ENCODE measurements at places on chromosomes 3 and 15. TPM values are rescaled to one million over a fixed set of nuclear protein-coding genes. Genes with fewer than 3 reads are reported as not detected.
A peak's percentile ranks its signal among the peaks of the same experiment; 100 is the strongest.

GPR156 gene
- 0.13 TPM for total RNA-seq

CSTA gene
- not detected for total RNA-seq

DNA sequence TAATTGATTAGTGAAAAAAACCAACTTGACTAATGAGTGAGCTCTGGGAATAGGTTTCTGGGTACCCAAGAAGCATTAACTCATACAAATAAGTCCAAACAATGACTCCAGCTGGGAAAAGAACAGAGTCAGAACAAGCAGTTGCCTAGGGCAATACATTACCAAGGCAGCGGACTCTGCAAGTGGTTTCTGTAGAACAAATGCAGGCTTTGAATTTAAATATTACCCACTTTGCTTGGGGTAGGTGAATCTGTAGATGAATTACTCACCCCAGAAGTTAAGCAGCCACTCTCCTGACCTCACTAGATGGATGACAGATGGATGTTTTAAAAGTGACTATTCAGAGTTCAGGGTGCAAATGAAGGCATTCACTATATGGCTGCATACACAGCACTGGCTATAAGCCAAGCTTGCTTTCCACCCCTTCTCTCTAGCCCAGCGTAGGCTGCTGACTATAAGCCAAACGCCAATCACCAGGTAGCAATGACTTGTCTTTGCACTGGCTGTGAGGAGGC is 73.1 kb upstream of the BHLHE40 start:
- no peak for DNase-seq

SLC15A2 gene
- 0.07 TPM for total RNA-seq

- no peak for DNase-seq
Measured at GRCh38 chr3:79297245-79297960, 470.4 kb downstream of the ROBO1 start.

DNA sequence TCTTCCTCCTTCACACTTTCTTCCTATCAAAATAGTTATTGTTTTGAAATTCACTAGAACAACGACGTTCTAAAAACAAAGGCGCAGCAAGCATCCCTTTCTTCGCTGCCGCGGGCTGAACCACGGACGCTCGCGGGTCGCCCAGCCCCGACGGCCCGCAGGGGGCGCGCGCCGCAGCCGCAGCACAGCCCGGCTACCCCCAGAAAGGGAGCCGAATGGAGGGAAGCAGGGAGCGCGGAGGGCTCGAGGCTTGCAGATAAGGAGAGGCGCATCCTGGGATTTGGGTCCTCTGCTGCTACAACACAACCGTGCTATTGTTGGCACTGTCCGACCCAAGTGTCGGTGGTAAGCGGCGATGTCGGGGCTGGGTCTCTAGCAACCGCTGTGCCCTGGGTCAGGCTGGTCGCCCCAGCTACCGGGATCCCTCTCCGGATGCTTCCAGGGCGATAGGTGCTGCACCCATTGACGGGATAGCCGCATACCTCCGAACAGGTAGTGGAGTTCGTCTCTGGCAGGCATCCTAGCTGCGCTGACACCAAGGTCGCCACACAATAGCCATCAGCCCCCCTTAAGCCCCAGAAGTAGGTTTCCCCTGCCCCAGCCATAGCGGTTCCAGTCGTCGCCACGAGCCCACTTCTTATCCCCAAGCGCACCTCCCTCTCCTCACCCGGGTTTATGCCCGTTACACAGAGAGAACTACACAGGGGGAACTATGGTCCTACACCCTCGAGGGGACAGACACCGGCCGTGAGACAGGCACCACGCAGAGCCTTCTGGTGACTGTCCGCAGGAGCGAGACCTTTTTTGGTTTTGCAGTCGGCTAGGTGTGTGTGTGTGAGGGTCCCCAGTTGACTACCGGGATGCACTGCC is 6.0 kb downstream of the ONECUT1 start:
- DNase-seq = no peak

GP9 gene
- not detected for total RNA-seq

GOLGA8S gene
- 0.04 TPM for total RNA-seq

GRCh38 chr15:90782442-90782841 is 65.3 kb downstream of the BLM start:
- no peak for DNase-seq

SLC7A14 gene
- total RNA-seq = 3.0 TPM

GRCh38 chr15:41695750-41696436 is 35.7 kb downstream of the MGA start:
- no peak for DNase-seq

GOLGA8K gene
- 0.46 TPM for total RNA-seq

GRCh38 chr3:5788496-5788895 is 601.0 kb downstream of the EDEM1 start:
- DNase-seq = no peak

GHRL gene
- not detected for total RNA-seq

CYP8B1 gene
- total RNA-seq = not detected

- no peak for DNase-seq
Measured at GRCh38 chr15:63494408-63494807, 10.0 kb upstream of the USP3 start.

- no peak for DNase-seq
Measured at GRCh38 chr3:152127058-152127457, 141.7 kb upstream of the MBNL1 start.

- no peak for DNase-seq
Measured at GRCh38 chr15:67968564-67968963, 85.6 kb upstream of the PIAS1 start.

GRCh38 chr15:27767918-27768640 is 331.0 kb downstream of the OCA2 start:
- no peak for DNase-seq

- DNase-seq = no peak
Measured at GRCh38 chr3:192710366-192710765, 17.0 kb downstream of the FGF12 start.

COLQ gene
- 0.25 TPM for total RNA-seq

FAM162A gene
- total RNA-seq = 23.6 TPM

GRCh38 chr15:25056484-25057425 is 102.0 kb downstream of the SNRPN start:
- DNase-seq = no peak

PRSS50 gene
- total RNA-seq = not detected

DNA sequence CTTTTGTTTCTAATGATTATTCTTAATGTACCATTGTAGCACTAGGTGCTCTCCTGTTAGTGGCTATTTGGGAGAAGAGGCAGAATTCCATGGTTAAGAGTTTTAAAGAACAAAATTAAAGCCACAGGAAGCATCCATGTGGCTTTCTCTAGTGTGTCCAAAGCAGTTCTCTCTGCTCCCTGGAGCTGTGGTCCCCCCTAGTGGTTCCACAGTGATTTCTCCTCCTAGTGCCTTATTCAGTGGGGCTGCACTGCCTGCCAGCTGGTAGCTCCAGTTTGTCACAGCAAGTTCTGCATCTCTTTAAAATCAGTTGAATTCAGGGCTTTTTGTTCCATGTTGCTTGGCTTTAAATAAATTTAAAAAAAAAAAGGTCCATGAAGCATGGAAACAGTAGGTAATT is 39.6 kb upstream of the FAM98B start:
- DNase-seq = peak; percentile 10

- no peak for DNase-seq
Measured at GRCh38 chr15:38854506-38854905, 289.9 kb upstream of the RASGRP1 start.

FBXO40 gene
- total RNA-seq = under 0.01 TPM

CFAP161 gene
- total RNA-seq = 0.78 TPM

- peak; percentile 59 for DNase-seq
Measured at GRCh38 chr3:141796889-141797781, 33.9 kb downstream of the GRK7 start.

- no peak for DNase-seq
Measured at GRCh38 chr3:6989608-6990291, 128.8 kb downstream of the GRM7 start.

Data from pulmonary artery endothelial cell (primary cell).